ENCODE measurements at places on chromosomes 7 and 10.

- no peak for DNase-seq
Observed at GRCh38 chr7:15159261-15159660, 256.7 kb upstream of the DGKB start.

GRCh38 chr10:35789996-35790395 lies 147.9 kb upstream of the FZD8 start:
- DNase-seq, result no peak

DNA sequence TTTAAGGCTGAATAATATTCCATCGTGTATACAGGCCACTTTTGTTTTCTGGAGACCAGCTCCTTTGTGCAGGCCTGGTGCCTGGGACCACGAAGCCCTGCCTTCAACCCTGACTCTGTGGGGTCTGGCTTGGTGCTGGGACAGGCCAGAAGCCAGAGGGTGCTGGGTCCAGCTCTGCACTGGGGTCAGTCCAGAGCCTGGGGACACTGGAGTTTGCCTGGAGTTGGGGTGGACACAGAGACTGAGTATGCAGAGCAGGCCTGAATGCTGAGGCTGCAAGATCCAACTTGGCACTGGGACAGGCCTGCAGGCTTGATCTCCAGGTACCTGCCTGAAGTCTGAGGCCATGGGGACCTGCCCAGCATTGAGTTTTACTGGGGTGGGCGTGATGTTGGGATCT lies 558.8 kb upstream of the CNTNAP2 start:
- DNase-seq, result no peak

DNA sequence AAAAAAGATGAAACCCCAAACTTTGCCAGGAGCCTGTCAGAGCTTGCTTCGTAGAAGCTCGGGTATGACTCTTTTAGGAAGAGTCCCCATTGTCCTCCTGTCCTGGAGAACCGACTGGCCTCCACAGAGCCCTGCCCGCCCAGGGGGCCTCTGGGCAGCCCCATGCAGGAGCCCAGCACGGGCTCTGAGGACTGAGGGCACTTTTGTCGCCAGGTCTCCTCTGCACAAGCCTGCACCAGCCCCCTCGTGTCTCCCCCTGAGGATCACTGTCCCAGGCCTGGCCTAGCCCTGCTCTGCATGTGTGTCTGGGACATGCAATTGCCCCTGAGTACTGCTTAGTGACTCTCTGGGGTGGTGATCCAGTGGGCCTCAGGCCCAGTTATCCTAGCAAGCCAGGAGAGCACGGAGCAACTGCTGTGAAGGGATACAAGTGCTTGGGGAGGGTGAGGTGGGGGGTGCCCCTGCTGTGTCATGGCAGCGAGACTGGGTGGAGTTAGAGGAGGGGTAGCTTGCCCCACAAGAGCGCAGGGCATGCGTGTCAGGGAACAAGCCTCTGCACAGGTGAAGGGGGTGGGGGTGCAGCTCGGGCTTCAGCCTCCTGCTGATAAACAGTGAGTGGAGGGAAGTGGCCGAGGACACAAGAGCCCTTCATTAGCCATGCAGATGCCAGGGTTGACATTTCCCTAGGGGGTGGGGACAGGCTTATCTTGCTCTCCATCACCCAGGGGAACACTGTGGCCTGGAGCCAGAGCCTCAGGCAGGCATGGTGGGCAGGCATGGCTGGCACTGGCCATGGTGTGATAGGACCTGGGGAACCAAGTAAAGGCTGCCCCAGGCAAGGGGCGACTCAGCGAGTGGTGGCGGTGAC lies 143.4 kb downstream of the C10orf105 start:
- DNase-seq, result no peak

GRCh38 chr7:48041653-48041970 lies 6.3 kb downstream of the C7orf57 start:
- DNase-seq, result no peak

DNA sequence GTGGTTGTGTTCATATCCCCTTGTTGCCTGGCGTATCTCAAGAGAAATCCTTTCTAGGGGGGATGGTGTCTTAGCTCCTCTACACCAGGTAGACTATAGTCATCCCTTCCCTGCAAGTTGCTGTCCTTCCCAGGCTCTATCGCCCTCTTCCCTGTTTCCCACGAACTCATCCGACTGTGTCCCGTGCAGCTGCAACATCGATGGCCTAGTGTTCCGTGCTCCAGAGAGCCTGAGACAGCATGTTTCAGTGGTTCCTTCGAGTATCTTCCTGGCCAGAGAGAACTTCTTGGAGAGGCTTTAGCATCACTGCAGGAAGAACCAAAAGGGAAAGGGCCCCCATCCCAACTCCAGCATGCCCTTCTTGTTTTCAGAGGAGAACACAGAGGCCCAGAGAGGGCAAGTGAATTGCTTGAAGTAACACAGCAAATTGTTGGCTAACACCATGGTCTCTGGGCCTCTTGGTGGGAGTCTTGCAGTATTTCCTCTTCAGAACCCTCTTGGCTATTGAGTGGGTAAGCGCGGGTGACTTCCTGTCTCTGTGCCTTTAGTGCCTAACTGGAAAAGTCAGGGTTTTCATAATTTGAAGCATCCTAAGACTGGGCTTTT lies 162.9 kb downstream of the RGS10 start:
- DNase-seq, result no peak

DNA sequence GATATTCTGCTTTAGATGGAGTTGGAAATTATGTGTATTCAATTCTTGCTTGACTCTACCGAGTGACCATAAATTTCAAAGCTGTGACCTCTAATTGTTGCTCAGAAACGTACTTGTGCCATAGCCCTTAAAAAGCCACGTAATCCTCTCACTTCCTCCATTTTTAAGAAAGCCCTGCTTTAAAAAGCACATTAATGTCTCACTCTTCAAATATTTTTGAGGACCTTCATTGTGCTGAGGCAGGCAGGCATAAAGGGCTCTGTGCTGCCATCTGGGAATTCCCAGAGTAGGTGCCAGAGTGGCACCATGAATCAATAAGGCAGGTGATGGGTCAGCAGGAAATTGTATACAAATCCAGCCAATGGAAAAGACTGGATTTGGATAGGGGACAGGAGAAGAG lies 97.7 kb upstream of the FAM204A start:
- no peak for DNase-seq

DNA sequence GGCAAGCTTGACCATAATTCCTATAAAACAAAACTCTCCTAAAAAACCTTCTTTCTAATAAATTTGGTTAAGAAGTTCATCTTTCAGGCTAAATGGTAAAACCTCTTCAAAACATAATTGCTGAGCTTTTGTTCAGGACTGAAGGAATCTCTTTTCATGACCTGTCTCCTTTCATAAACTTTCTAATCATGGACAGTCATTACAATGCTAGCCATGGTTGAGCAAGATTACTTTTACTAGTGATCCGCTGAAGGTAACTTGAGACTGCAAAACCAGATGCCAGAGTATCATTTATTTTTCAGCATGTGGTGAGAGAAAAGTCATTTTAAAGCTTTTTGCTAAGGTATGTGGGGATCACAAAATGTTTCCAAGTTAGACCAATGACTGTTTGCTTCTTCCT lies 186.4 kb upstream of the RHOBTB1 start:
- no peak for DNase-seq

- no peak for DNase-seq
Observed at GRCh38 chr10:55374917-55375316, 573.9 kb upstream of the PCDH15 start.

DNA sequence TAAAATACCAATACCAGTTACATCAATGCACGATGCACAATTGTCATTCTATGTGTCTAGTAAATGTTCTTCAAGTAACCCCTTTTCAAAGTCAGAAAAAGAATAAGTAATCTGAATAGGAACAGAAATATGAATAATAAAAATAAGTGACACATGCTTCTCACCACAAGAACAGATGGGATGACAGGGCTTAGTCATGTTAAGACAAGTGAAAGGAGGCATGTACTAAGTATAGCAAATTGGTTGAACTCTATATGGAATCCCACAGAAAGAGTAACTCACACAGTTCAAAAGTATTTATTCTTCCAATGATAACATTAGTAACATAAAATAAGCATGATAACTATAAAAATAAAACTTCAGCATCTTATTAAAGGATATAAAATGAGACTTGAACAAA lies 100.9 kb upstream of the TAS2R16 start:
- no peak for DNase-seq

GRCh38 chr7:2750004-2750407 lies 62.0 kb downstream of the AMZ1 start:
- no peak for DNase-seq

DNA sequence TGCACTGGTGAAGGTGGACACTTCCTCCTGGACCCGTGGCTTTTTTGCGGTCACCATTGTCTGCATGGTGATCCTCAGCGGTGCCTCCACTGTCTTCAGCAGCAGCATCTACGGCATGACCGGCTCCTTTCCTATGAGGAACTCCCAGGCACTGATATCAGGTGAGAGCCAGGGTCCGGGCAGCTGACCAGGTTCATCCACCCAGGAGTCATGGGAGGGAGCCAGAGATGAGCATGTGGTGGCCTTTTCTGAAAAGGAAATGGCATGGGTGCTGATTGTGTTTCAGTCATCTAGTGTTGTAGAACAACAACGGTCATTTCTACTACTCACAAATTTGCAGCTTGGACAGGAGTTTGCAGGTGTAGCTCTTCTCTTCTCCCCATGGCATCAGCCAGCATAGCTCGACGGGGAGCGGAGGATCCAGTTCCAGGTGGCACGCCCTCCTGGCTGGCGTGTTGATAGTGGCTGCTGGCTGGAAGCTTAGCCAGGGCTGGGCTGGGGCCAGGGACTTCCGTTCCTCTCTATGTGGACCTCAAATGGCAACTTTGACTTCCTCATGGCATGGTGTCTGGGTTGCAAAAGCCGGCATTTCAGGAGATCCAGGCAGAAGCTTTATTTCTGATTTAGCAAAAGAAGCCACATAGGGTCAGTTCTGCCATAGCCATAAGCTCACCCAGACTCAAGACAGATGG lies 32.7 kb downstream of the SLC29A3 start:
- DNase-seq, result peak; percentile 42
